ENCODE measurements at places on chromosomes 7 and 10.

GRCh38 chr7:142172932-142173331 is 61.4 kb downstream of the MGAM2 start:
- DNase-seq = no peak

GRCh38 chr7:85730012-85730411 is 543.2 kb upstream of the SEMA3D start:
- DNase-seq = no peak

DNA sequence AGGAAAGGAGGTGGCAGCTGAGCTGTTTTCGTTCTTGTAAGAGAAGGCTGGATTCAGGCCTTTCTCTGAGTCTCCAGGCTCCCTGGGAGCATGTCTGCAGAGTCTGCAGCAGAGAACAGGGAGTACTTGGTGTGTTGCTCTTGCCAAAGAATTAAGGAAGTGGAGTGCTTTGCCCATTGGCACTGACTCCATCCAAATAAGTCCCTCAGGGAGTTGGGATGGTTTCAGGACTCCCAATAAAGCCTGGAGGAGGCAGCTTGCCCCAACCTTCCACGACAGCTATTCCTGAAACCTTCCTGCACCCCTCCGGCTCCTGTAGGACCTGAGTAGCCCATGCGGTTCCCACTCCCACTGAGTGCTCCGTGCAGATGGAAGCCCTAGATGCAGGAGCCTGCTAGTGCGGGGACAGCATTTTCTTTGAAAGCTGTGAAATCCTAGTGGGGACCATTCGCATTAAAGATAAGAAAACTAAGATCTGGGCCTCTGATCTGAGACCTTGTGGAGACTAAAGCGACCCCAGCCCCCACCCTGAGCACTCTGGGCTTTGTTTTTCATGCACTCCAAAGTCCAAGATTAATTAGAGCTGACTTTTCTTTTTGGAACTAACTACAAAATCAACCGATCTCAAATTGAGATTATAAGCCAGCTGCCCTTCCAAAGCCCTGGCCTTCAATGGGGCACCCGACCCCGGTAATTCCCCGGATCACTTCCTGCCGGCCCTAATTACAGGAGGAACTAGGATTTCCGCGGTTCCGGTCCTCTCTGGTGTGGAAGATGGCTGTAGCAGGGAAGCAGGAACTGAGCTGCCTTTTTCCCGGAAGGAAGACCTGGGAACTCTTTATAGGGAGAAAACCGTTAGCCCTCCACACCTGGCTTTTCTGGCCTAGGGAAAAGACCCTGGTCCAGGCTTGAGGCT is 110.2 kb downstream of the COL13A1 start:
- DNase-seq = no peak

DNA sequence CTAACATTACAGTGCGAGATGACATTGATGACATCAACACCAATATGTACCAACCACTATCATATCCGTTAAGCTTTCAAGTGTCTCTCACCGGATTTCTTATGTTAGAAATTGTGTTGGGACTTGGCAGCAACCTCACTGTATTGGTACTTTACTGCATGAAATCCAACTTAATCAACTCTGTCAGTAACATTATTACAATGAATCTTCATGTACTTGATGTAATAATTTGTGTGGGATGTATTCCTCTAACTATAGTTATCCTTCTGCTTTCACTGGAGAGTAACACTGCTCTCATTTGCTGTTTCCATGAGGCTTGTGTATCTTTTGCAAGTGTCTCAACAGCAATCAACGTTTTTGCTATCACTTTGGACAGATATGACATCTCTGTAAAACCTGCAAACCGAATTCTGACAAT is 4.3 kb downstream of the GPR22 start:
- DNase-seq = no peak

DNA sequence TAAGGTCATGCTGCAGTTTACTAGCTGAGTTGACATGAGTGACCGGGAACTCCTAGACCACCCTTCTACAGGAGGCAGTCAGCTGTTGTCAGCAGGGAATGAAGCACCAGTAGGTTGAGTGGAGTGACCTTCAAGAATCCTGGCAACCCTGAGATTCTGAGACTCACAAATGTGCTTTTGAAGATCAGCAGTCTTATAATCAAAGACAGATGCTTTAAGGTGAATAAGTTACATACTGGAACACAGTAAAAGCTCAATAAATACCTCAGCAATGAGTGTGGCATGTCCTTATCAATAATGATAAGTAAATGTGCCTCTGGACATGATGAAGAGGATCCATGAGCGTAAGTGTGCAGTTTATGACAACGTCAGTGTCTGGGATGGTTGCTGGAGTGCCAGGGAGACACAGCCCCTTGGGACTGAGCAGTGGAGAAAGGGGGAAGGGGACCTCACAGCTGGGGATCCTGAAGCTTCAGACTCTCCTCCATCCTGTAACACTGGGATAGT is 11.9 kb upstream of the OR6V1 start:
- DNase-seq = no peak

Measured in CD4-positive, alpha-beta T cell treated with Interleukin-17A for 1 hour (primary cell).